Stimulated activated CD8-positive, alpha-beta memory T cell treated with anti-CD3 and anti-CD28 coated beads, Interleukin-7, amount 100 ng/mL, for 1 hour (primary cell): ENCODE measurements at places on chromosomes 12 and 14.

DNA sequence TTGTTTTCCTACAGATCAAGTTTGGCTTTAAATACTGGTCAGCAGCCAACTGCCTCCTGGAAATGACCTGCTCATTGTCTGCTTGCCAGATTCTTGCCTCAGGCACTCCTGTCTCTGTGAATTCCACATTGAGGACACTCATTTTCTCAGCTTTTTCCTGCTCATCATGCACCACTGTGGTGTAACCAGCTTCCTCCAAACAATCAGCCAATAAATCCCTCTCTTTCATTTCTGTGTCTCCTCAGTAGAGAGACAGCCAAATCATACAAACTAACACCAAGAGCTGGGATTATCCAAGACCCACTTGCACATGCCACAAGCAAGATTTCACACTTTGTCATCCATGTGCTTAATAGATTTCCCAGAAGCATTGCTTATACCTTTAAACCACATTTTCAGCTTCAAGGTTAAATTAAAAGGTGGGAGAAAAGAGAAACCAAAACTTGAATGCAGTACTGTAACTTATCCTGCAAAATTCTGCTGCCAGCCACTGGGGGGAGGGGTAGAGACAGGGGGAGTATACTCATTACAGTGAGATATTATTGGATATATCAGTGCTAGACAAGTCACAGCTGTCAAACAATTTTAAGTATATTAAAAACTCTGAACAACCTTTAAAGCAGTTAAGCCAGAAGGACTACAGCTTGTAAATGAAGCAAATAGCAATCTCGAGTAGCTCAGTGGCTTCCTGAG, 105.0 kb downstream of the PPP2R5E start:
- DNase-seq: no peak

GRCh38 chr12:1820191-1820895, at the start of gene LRTM2:
Gene LRTM2 (plus strand): TSS chr12:1820565. CDS start chr12:1828149, 7,584 bp downstream.
- DNase-seq: no peak

DNA sequence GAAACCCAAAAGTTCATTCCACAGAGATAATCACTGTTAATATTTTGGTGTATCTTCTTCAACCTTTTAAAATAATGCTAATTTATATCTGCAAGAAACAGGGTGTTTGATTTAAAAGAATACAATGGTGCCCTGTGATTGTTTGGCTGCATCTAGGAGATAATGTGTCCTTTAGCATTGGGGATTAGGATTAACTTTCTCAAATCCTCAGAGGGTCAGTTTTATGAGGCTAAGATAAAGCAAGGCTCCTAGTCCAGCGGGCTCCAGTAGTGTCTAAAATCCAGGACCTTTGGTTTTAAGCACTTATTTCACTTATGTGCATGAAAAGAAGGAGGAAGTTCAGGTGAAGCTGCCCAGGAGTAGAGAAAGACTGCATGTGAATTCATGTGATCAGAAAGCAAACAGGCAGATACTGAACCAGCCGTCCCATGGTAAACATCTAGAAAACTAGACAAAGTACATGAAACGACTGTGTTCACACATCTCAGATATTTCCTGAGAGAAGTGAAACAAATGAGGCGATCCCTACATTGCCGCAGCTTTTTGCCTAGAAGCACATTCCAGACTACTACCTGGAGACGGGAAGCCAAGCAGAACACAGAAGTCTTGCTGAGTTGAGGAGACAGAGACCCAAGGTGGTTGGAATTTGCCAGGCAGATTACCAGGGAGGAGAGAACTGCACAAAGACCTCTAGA, 129.1 kb upstream of the MAX start:
- no peak for DNase-seq

DNA sequence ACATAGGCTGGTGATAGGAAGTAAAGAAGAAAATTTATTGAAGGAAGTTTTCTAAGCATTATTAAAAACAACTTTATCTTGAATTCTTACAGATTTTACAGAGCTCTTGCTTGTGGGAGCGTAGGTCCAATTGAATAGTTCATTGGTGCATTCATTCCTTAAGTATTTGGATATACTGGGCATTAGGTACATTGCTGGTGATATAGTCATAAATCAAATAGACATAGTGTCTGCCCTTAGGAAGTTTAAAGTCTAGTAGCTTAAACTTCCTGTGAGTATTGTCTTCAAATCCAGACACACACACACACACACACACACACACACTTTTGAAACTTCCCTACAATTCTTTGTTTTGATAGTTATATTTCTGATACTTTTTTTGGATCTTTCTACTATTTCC, 226.7 kb downstream of the FUT8 start:
- DNase-seq: no peak

- no peak for DNase-seq
Measured at GRCh38 chr12:120980800-120981368, 2.5 kb downstream of the HNF1A start.

DNA sequence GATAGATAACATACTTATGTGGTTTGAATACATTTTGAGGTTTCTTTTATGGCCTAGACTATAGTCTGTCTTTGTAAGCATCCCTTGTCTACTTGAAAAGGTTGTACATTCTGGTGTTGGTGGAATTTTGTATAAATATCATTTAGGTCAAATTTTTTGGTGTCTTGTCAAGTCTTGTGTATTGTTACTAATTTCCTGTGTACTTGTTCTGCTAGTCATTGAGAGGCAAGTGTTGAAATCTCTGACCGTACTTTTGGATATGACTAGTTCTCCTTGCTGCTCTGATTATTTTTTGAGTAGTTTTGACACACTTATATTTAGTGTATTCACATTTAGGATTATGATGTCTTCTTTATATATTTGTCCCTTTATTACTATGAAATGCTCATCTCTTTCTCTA, 219.6 kb downstream of the CCDC91 start:
- no peak for DNase-seq

GRCh38 chr14:51369814-51370213, 129.8 kb downstream of the TMX1 start:
- no peak for DNase-seq

DNA sequence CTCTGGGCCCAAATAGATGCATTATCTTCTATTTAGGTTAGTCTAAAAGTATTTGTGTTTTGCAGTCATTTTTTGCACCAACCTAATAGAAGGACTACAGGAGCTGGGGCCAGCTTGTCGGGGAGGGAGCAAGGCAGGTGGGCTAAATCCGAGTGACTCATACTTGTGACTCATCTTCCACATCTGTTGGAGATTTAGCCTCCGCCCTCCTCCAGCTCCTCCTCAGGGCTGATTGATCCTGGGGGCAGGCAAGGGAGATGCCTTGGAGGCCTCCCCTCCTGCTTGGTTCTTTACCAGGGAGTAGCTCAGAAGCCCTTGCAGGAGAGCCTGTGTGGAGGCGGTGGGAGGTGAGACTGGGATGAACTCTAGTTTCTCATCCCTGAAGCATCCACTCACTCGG, 27.9 kb downstream of the RHOF start:
- no peak for DNase-seq

DNA sequence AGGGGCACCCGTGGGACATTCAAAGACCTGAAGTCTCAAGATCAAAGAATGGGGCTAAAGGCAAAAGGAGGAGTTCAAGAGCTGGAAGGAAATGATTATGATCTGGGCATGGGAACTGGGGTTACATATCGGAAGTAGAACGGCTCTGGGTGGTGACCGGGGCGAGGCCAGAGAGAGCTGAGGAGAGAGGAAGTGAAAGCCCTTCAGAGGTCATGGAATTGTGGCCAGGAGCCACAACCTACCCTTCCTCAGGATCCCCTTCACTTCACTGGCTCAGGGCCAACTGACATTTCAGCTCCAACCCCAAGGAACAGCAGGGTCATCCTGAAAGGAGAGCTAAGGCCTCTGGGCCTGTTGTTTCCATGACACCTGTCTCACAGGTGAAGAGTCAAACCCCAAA, 57.8 kb downstream of the GALNT16 start:
- DNase-seq: no peak
